ENCODE measurements at places on chromosomes 1 and 21.

GRCh38 chr1:206489980-206490770 is 17.2 kb upstream of the RASSF5 start:
- peak; percentile 83 for DNase-seq

DNA sequence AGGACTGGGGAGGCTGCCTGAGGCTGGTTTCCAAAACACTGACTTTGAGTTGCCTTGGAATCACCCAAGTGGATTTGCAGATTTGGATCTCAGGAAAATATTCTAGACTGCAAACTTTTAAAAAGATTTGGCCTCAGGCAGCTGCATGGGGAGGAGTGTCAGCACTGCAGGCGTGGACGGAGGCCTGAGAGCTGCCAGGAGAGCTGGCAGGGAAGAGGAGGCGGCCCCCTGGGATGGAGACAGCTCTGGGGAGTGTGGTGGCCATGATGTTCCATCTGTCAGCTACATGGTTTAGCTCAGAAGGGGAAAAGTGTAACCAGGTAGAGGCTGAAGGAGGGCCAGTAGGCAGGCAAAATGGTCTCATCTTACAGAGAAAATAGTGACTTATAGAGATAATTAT is 72.1 kb downstream of the VPS26C start:
- no peak for DNase-seq

- no peak for DNase-seq
Observed at GRCh38 chr1:167110586-167110985, 16.7 kb downstream of the STYXL2 start.

- DNase-seq: no peak
Observed at GRCh38 chr1:200780545-200781369, 42.1 kb downstream of the CAMSAP2 start.

GRCh38 chr21:43922949-43923348 is 57.9 kb downstream of the AGPAT3 start:
- DNase-seq: no peak

GRCh38 chr1:241077386-241078147 is 279.4 kb downstream of the RGS7 start:
- DNase-seq: no peak

GRCh38 chr1:187839873-187840272 is 1011.1 kb downstream of the PLA2G4A start:
- no peak for DNase-seq

DNA sequence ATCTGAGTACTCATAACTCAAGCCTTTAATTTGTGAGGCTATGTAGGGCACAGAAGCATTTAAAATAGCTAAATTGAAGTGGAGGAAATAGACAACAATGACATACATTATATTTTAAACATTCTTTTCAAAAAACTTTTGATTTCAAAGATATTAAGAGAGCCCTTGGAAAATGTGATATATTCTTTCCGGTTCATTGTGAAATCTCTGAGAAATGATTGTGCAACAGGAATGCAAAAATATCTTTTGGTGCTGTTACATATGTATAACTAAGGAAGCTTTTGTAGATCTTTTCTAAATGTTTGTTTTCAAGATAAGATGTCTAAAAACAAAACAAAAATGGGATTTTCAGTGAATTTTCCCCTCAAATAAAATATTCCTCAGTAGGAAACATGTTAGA is 185.2 kb downstream of the LEPR start:
- DNase-seq: no peak

DNA sequence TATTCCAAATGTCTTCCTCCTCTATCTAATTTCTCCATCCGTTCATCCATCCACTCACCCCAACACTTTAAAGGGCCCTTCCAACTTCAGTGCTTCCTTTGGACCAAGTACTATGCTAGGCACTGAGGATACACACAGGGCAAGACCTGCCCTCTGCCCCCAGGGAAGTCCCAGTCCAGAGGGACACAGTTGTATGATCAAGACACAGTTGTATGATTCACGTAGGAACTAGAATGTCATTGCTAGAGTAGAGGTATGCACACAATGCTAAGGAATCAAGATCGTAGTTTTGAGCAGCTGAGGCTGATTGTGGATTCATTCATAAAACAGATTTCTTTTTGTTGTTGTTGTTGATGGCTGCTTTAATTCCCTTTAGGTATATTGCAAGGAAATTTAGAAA is 11.6 kb upstream of the IER5 start:
- no peak for DNase-seq

GRCh38 chr1:167293057-167293456 is 72.4 kb downstream of the POU2F1 start:
- DNase-seq: no peak

- DNase-seq: peak; percentile 47
Observed at GRCh38 chr1:156419854-156420204, 50.8 kb downstream of the RHBG start.

GRCh38 chr1:88768187-88768586 is 84.1 kb downstream of the PKN2 start:
- DNase-seq: no peak

GRCh38 chr1:150406483-150406882 is 42.5 kb downstream of the RPRD2 start:
- no peak for DNase-seq

DNA sequence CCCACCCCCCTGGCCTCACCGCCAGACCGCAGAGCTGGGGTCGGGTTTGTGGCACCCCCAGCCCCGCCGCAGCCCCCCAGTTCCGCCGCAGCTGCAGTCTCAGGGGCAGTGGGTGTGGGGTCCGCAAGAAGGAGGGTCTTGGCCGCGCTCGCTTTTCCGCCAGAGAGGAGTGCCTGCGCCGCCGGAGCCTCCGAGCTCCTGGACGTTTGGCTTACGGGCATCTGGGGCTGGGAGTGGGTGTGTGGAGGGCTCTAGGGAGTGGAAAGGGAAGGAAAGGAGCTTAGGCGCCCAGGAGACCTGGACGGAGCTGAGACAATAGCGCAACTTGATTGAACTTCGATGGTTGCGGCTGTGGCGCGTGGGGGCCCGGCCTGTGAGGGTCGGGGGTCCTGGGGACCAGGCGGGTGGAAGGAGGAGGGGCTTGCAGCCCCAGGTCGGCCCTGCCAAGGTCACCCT is 88.8 kb upstream of the IPO9 start:
- no peak for DNase-seq

DNA sequence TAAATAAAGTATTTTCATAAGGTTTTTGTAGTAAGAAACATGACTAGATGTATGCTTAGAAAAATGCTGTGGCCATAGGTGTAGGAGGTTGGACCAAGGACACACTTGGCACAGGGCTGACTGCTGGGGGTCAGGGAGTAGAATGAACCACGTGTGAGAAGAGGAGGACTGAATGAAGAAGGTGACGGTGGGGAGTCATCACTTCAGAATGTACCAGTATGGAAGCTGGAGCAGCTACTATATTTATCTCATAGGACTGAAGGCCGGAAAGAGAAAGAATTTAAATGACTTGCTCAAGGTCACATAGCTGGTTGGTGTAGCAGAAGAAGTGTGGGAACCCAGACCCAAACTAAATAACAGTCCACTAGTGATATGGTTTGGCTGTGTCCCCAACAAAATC is 79.8 kb upstream of the HAO2 start:
- DNase-seq: no peak

DNA sequence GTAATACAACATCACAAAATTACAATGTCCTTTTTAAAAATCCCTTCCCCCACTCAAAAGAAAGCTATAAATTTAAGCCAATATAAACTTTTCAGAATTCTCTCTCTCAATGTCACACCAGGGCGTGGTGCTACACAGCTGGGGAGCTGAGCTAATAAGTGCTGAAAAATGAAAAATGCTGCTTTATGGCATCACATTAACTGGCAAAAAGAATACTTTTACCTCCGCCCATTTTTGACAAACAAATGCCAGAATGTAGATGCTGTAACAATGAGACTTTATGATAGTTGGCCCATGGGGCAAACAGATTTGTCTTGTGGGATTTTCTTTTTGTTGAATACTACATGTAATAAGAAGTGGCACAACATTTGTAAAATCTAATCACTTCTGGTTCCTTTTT is 12.7 kb upstream of the LYPLAL1 start:
- no peak for DNase-seq

DNA sequence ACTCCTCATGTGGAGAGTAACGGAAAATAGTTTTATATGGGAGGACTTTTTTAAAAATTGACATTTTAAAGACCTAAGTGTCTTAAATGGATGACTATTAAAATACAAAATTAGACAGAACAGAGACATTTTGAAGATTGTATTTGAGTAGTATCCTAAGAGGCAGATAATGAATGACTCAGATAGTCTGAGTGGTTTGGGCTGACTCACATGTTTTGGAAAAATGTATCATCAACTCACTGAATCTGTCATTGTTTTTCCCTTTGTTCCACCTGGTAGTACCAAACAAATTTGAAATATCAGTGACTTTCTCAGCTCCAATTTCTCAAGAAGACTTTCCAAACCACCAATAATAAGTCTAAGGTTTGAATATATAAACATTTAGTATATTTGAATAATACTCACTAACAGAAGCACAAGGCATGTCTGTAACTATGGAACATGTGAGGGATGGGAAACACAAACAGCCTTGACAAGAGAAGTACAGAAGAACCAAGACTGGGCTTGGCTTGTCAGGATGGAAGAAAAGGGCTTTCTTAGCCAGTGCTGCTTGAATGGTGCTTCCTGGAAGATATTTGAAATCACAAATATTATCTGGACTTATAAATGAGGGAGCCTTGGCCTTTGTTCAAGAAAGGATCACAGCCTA is 90.6 kb downstream of the SGIP1 start:
- DNase-seq: no peak

DNA sequence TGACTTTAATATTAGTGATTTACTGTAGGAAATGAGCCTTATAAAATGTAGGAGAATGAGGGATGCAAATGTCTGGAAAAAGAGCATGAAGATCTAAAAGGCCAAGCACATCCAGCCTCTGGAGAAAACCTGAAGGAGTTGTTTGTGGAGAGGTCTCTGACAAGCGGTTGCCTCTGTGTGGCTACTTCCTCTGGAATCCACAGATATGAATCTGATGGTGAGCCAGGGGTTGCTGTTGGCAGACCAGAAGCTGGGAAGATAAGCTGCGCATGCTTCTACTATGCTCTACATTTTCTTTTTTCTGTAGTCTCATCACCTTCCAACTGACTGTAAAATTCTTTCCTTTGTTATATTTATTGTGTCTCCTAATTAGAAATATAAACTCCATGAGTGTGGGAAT is 248.6 kb downstream of the OLFM3 start:
- DNase-seq: no peak

- peak; percentile 48 for DNase-seq
Observed at GRCh38 chr21:33403128-33403785, at the start of gene IFNGR2. Gene IFNGR2, plus strand, starts transcription at chr21:33403413. Its CDS starts 131 bp downstream, at chr21:33403544.

DNA sequence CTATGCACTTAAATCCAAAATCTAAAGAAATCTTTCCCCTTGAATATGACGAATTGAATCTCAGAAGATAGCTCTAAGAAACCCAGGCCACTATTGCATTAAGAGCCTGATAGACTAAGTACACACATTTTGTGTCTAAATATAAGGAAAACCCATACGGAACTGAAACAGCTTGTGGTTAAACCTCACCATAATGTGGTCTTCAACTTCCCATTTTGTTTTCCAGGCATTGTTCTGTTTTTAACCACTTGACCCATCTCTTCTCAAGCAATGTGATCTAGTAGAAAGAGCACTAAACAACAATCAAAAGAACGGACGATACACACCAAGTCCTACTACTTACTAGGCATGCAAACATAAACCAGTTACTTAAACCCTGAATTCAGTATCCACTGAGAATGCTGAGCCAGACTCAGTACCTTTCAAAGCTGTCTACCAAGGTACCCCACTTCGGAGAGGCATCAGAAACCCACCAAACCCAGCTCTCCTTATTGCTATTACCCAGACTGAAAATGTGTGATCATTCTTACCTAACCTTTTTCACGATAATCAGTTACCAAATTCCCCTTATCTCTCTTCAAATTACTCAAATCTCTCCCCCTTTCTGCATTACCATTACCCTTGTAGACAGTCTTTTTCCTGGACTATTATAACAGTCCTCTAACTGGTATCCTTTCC is 12.8 kb downstream of the OTUD7B start:
- no peak for DNase-seq

- DNase-seq: no peak
Observed at GRCh38 chr1:164648636-164649035, 89.7 kb downstream of the PBX1 start.

GRCh38 chr1:30340934-30341333 is 382.5 kb downstream of the MATN1 start:
- no peak for DNase-seq

DNA sequence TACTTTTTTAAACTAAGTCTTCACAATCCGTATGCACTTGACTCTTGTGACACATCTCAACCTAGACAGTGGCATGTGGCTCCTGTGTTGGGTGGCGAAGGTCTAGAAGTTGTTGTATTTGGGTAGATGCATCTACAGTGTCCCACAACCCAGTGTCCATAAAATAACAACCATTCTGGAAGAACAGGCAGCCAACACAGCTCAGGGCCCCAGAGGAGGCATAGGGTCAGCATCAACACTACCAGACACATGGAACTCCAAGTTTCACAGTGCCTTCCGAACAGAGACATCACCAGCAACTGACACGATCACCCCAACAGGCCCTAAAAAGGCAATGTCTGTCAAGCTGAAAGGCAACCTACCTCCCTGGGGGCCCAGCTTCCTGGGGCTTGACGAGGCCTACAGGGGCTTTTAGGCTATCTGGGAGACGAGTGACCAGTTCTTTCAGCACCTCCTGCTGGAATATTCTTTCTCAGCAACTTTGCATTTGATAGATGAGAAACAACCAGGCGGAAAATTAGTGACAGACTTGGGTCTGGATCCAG is 5.6 kb downstream of the SH3BP5L start:
- DNase-seq: no peak

DNA sequence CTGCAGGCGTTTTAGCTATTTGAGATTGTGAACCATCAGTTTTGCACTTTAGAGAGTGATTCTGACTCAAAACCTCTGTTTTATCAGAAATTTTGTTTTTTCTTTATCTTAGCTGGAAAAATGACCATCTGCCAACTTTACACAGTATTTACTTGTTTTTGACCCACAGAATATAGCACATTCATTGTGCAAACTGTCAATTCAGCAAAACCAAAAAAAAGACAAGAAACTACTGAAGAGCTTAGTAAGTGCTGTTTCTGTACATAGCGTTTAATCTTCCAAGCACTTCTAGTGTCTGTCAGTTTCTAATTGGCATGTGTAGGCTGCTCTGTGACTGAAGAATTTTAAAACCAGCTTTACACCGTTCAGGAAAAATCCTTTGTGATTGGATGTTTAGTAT is 76.0 kb upstream of the VANGL1 start:
- no peak for DNase-seq

DNA sequence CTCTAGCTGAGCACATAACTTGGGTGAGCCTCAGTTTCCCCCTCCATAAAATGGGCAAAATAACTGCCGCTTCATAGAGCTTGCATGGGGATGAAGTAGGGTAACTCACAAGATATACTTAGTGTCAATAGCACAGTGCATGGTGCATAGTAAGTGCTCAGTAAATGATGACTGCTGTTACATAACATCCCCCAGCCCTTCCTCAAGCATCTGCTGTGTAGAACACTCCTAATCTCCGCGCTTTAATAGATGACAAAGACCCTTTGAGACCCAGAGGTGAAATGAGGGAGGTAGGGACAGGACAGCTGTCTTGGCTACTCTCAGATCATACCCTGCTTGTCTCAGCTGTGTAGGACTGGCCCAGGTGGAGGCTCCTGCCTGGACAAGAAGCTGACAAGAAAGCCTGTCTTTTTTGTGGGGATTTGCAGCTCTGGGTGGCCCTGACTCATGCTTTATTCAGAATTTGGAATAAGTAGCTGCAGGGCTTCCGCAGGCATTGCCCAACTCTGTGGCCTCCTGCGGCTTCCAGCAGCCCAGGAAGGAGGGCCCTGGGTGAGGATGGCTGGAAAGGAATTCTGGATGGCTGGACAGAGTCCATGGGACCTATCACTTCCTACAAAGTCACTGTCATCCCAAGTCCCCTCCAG is 20.7 kb upstream of the PADI4 start:
- no peak for DNase-seq

GRCh38 chr1:170749549-170749948 is 85.6 kb downstream of the PRRX1 start:
- no peak for DNase-seq
